Stimulated activated CD4-positive, alpha-beta T cell treated with anti-CD3 and anti-CD28 coated beads, TNF-alpha, amount 100 ng/mL, for 48 hours (primary cell): ENCODE measurements at places on chromosomes 7 and 10.
A peak's percentile ranks its signal among the peaks of the same experiment; 100 is the strongest.

DNA sequence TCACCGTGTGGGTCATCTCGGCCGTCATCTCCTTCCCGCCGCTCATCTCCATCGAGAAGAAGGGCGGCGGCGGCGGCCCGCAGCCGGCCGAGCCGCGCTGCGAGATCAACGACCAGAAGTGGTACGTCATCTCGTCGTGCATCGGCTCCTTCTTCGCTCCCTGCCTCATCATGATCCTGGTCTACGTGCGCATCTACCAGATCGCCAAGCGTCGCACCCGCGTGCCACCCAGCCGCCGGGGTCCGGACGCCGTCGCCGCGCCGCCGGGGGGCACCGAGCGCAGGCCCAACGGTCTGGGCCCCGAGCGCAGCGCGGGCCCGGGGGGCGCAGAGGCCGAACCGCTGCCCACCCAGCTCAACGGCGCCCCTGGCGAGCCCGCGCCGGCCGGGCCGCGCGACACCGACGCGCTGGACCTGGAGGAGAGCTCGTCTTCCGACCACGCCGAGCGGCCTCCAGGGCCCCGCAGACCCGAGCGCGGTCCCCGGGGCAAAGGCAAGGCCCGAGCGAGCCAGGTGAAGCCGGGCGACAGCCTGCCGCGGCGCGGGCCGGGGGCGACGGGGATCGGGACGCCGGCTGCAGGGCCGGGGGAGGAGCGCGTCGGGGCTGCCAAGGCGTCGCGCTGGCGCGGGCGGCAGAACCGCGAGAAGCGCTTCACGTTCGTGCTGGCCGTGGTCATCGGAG, 1.8 kb downstream of the ADRA2A start:
- no peak for DNase-seq

DNA sequence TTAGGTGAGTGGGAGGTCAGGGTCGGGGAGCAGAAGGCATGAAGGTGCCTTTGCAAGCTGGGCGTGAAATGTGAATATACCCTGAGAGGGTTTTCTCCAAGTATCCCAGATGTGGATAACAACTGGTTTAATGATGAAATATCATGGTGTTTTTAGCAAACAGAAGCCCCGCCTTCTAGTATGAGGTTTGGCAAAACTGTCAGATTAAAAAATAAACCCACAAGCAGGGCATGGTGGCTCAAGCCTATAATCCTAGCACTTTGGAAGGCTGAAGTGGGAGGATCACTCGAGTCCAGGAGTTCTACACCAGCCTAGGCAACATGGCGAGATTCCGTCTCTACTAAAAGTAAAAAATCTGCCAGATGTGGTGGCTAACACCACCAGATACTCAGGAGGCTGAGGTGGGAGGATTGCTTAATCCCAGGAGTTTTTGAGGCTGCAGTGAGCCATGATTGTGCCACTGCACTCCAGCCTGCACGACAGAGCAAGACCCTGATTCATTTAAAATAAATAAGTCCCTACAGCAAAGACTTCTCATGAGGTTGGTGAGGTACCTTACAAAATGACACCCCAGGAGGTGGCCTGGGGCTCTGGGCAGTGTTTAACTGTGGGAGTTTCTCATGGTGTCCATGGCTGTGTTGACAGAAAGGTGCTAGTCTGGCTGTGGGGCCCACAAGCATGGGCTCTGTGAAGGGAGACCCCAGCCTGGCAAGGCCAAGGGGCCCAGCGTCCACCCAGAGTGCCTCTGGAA, 6.7 kb upstream of the PWWP2B start:
- no peak for DNase-seq

DNA sequence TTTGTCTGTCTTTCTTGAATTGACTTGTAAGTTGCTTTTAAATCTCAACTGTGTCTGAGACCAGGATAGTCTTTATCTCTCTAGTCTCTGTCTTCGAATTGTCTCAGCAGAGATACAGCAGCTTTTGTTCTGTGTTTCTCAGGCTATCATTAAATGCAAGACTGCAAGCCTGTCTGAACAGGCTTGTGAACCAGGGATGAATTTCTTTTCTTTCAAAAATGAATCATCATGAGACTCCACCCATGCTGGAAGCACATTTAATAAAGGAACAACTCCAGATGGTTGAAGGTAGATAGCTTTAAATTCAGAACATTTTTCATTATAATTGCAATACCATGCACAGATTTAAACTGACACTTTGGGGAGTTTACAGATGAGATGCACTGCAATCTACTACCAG, 155.9 kb downstream of the SEC23IP start:
- no peak for DNase-seq

GRCh38 chr7:100563809-100564400, 9.8 kb downstream of the SAP25 start:
- DNase-seq = peak; percentile 75

DNA sequence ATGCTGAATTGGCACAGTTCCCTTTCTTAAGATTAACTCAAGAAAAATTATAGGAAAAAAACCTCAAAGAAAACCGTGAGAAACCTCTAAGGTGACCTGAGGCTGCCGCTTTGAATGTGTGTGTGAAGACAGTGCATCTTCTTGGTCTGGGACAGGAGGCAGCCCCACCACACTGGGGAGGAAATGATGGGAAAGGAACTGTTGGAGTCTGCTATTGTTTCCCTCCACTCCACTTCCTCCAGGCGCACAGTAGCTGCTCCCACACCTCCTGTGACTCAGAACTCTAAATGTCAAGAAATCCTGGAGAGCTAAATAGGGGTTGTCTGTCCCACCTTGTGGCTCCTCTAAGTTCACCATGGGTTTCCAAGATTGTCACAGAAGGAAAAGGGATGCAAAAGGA, 179.4 kb downstream of the PDE1C start:
- DNase-seq = no peak

DNA sequence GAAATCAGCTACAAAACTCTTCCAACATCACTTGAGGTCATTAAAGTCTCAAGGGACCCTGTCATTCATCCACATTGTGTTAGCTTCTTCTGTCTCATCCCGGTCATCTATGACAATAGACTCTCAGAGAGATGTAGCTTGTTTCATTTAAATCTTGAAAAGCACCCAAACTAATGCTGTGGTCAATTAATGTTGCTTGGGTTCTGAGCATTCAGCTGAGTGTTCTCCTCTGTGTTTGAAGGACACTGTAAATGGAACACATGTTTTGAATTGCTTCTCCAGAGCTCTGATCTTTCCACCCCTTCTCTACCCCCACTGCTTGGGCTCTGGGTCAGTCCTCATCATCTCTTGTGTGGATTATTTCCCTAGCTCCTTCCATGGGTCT, 19.6 kb upstream of the ADD3 start:
- no peak for DNase-seq

DNA sequence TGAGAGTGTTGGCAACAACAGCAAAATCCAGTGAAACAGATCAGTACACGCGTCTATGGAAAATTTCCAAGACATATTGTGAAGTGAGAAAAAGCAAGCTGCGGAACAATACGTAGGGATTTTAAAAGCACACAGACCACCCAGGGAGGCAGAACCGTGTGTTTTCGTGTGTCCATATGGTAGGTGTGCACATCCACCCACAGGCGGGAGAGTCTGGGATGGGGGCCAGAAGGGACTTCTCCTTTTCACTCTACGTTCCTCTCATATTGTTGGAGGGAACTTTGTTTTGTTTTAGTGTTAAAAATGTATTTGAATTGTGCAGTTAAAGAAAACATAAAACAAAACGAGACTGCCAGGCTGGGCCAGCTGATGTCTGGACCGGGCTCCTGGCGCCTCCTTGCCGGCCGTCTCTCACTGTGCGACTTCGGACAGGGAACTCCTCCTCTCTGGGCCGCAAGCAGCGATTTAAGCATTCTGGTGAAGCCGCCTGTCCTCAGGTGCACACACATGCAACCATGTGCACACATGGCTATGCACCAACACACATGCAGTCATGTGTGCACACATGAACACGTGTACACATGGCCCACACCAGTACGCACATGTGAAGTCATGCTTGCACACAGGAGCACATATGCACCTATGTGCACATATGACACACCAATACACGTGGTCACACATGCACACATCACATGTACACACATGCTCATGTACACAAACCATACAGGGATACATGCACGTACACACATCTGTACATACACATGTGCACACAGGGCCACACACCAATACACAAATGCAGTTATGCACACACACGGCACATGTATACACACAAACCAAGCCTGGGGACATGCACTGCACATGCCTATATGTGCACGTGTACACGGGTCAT, 141.1 kb downstream of the ELFN1 start:
- no peak for DNase-seq

DNA sequence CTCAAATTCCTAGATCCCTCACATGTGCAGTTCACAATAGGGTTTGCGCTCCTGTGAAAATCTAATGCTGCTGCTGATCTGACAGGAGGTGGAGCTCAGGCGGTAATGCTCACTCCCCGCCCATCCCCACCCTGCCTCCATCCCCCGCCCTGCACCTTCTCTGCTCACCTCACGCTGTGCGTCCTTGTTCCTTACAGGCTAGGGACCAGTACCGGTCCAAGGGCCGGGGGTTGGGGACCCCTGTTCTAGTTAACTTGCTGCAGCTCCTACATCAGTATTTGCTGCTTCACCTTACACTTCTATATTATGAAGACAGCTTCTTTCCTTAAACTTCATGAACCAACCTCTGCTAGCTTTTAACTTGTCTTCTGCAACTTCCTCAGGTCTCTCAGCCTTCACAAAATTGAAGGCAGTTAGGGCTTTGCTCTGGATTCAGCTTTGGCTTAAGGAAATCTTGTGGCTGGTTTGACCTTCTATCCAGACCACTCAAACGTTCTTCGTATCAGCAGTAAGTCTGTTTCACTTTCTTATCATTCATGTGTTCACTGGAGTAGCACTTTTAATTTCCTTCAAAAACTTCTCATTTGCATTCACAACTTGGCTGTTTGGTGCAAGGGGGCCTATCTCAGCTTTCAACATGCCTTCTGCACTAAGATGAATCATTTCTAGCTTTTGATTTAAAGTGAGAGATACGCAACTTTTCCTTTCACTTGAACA, 1.7 kb upstream of the TNKS2 start:
- DNase-seq = no peak

- no peak for DNase-seq
These were observed 340.8 kb upstream of the KLF6 start for GRCh38 chr10:4125776-4126175.

DNA sequence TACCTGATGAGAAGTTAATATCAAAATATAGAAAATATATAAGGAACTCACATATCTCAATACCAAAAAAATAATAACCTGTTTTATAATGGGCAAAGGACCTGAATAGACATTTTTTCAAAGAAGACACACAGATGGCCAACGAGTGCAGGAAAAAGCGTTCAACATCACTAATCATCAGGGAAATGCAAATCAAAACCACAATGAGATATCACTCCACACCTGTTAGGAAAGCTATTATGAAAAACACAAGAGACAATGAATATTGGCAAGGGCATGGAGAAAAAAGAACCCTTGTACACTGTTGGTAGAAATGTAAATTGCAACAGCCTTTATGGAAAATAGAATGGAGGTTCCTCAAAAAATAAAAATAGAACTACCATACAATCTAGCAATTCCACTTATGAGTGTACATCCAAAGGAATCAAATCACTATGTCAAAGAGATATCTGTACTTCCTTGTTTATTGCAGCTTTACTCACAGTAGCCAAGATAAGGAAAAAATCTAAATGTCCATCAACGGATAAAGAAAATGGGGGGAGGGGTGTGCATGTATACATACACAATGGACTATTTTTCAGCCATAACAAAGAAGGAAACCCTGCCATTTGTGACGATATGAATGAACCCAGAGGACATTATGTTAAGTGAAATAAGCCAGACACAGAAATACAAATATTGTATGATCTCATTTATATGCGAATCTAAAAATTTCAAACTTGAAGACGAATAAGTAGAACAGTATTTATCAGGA, 3.6 kb upstream of the ALOX5 start:
- no peak for DNase-seq

DNA sequence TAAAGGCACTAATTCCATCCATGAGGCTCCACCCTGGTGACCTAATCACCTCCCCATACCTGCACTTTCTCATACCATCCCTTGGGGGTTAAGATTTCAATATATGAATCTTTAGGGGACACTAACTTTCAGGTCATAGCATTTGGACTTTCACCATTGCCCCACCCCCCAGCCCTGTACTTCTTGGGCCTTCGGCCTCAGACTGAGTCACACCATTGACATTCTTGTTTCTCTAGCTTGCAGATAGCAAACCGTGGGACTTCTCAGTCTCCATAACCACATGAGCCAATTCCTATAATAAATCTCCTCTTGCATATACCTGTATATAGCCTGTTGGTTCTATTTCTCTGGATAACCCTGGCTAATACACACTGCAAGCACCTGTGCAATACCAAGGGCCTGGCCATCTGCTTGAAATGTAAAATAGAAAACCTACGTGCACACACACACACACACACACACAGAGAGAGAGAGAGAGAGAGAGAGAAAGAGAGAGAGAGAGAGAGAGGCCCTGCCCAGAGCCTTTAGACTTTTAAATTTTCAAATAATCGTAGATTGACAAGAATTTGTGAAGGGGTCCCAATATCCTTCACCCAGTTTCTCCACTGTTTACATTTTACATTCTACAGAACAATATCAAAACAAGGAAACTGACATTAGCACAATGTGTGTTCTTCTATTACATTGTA, 25.3 kb downstream of the ANXA8 start:
- DNase-seq = no peak

- DNase-seq = no peak
These were observed 64.7 kb downstream of the MKX start for GRCh38 chr10:27680691-27681605.

GRCh38 chr10:114174695-114175188, 739 bp upstream of the CCDC186 start:
- DNase-seq = no peak

GRCh38 chr7:2948749-2949148, 94.9 kb downstream of the CARD11 start:
- no peak for DNase-seq

DNA sequence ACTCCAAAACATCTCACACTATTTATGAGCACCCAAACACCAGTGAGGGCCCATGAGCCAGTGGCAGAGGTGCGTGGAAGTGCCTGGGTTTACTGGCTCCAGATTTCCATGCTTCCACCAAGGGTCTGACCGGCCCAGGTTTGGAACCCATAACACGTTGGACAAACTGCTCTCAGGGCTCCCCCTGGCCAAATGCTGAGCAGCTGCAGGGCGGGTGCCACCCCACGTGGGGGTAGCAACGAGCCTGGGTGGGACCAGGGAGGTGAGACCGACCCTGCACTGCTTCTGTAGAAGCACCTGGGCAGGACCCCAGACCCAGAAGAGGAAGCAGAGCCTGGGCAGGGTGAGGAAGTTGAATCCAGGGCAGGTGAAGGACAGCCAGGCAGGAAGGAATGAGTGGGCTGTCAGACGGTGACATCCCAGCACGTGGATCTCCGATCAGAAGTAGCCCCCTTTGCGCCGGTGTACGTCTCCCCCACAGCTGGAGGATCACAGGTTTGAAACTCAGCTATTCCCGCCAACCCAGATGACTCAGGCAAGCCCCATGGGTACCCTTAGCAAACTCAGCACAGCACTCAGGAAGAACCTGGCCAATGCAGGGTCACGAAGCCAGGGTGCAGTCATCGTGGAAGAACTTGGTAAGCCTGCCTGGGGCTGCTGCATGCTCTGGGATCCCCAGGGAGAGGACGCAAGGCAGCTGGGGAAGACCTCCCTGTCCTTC, 100.4 kb upstream of the DDC start:
- no peak for DNase-seq
